ENCODE measurements at places on chromosomes 2 and 18. TPM values are rescaled to one million over a fixed set of nuclear protein-coding genes. Genes with fewer than 3 reads are reported as not detected.

- no peak for DNase-seq
Measured at GRCh38 chr2:238407566-238407965, 19.2 kb upstream of the ASB1 start.

GRCh38 chr18:45376193-45376592 lies 239.1 kb upstream of the SLC14A2 start:
- DNase-seq = no peak

- DNase-seq = no peak
Measured at GRCh38 chr18:26971409-26971808, 105.9 kb upstream of the AQP4 start.

DNA sequence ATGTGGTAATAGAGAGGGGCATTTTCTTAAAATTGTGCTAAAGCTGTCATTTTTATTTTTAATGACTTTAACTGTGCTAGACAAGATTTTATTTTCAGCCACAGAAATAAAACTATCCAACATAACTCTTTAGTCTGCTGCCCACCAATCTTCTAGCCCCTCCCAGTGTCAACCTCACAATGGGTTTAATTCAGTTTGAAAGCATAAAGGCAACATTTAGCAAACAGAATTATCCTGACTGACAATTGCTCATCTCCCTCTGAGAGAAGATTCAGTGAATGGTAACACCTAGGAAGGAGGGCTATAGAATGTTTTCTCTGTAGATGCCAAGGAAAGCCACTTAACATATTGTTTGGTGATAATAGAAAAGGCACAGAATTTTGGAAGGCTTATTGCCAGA lies 5.2 kb downstream of the ERMN start:
- DNase-seq = no peak

- DNase-seq = no peak
Measured at GRCh38 chr2:36801088-36801487, 104.6 kb downstream of the VIT start.

DNA sequence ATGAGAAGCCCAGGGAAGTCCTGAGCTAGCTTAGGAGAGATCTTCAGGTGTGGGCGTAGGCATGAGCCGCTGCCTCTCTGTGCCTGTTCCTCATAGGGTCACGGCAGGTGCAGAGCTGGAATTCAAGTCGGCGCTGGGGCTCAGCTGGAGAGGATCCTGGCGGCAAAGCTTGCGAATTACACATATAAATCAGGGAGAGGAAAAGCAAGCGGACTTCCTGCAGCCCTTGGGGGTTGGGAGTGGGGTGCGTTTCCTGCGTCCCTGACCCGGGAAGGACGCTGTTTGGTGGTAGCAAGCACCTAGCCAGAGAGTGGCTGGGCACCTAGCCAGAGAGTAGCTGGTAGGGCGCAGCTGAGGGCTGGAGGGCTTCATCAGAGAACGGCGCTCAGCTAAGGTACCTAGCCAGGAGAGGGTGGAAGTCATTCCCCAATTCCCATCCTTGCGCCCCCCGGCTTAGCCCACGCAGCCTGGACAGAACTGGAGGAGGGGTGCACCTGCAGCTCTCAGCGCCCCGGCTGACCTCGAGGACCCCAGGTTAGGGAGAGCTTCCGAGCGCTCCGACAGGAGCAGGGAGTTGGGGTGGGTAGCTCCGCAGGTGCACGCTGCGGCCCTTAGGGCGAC lies 459 bp upstream of the EFR3B start:
- no peak for DNase-seq

DNA sequence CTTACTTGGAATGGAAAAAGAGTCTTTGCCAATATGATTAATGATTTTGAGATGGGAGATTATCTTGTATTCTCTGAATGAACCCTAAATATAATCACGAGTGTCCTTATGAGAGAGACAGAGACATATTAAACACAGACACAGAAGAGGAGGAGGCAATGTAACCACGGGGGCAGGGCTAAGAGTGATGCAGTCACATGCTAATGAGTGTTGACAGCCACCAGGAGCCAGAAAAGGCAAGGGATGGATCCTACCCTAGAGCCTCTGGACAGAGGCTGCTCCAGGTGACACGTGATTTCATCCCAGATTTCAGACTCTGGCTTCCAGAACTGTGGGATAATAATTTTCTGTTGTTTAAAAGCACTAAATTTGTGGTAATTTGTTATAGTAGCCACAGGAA lies 679.6 kb downstream of the MBD2 start:
- no peak for DNase-seq

- no peak for DNase-seq
Measured at GRCh38 chr2:106189325-106189724, 4.8 kb downstream of the UXS1 start.

GRCh38 chr2:107992069-107992468 lies 5.7 kb downstream of the SLC5A7 start:
- DNase-seq = no peak

DNA sequence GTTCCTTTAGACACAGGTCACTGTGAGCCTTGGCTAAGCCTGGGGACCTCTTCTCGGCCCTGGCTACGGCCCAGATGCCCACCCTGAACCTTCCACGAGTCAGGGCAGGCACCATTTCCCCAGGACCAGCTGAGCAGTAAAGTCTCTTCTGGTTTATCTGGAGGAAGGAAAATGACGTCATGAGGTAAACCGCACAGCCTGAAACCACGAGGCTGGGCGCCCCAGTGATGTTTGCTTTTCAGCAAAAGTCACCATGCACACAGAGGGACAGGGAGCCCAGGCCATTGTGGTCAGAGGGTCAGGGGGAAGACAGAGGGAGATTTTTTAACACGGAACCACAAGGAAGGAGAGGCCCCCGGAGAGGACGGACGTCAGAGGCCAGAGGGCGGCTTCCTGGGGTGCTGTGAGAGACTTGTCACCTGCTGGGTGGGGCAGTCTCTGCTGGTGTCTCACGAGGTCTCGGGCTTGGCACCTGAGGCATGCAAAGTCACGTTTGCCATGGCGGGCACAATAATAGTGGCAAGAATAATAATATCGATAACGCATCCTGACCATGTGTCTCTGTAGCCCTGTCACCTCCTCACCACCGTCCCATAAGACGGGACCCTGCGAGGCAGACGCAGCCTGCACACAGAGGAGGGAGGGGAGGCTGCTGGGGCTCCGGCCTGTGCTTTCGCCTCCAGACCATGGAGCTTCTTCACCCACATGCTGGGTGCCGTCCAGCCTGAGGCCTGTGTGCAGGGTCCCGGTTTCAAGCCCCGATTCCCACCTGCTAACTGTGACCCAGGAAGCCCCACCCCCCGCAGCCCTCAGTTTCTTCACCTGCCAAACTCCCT lies 33.2 kb upstream of the FOSL2 start:
- peak; percentile 71 for DNase-seq

GRCh38 chr2:48272199-48272598 lies 257.8 kb upstream of the STON1 start:
- DNase-seq = no peak

DNA sequence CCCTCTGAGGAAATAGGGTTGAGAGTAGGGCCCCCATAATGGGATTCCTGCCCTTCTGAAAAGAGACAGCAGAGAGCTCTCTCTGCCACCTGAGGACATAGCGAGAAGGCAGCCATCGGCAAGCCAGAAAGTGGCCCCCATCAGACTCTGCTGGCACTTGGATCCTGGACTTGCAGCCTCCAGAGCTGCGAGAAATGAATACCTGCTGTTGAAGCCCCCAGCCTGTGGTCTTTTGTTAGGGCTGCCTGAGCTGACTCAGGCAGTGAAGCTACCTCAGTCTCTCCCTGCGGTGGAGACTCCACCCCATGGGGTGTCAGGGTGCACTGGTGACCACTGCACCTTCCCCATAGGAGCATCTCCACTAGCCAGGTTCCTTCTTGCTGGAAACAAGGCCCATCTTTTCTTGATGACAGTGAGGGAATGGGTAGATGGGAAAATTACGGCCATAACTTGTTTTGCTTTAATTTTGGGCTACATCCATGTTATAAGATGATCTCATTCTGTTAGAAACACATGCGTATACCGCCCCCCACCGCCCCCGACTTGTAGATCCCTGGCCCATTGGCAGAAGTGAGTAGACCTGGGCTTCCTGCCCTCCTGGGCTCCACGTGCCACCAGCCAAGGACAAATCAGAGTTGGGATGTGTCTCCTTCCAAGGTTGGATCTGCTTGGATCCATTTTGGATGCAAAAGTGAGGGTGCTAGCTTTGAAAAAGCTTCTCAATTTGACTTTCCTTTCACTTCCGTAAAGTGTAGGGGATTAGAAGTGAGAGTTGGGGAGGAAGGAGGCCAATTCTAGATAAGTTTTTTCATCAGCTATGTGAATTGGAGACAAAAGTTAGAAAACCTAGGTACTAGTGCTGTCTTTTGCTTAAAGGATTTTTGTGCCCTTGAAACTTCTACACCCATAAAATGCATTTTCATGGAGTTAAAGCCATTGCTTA lies 42.9 kb downstream of the NCK2 start:
- no peak for DNase-seq

GRCh38 chr2:40325116-40325515 lies 126.8 kb downstream of the SLC8A1 start:
- no peak for DNase-seq

- DNase-seq = no peak
Measured at GRCh38 chr2:129737660-129738527, 241.6 kb upstream of the RAB6C start.

DNA sequence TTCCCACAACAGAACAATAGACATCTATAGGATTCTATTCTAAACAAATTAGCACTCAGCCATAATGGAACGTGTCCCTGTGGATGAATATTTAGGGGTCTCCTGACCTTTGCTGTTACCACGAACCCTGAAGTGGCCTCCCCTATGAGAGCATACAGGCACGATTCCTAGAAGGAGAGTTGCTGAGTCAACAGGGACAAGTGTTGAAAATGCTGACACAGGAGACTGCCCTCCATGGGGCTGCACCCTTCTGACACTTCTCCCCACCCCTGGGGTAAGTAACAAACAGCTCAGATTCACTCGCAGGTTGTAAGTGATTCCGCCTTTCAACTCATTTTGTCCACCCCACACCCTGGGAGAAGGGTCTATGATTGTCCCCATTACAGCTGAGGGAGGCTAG lies 14.1 kb upstream of the STK25 start:
- DNase-seq = no peak

DNA sequence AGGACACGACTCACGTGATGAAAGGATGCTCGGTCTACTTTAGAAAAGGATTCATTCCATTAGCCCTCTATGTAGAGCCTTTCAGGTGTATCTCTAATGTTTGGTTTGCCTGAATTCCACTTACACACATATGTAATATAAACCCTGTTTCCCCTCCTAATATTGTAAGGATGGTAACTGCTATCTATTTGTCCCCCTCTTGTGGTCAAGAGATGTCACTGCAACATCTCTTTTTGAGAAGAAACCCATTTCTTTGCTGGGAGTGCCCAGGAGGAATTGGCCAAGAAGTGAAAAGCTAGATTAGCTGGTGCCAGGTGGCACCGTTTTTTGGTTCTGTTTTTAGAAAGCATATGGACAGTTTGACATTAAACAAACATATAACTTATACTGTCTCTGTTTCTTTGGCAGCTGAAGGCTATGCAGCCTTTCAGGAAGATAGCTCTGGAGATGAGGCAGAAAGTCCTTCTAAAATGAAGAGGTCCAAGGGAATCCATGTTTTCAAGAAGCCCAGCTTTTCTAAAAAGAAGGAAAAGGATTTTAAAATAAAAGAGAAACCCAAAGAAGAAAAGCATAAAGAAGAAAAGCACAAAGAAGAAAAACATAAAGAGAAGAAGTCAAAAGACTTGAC lies 41.2 kb downstream of the RALBP1 start:
- no peak for DNase-seq

GRCh38 chr2:48464264-48464795 lies 65.6 kb upstream of the STON1 start:
- DNase-seq = no peak

DNA sequence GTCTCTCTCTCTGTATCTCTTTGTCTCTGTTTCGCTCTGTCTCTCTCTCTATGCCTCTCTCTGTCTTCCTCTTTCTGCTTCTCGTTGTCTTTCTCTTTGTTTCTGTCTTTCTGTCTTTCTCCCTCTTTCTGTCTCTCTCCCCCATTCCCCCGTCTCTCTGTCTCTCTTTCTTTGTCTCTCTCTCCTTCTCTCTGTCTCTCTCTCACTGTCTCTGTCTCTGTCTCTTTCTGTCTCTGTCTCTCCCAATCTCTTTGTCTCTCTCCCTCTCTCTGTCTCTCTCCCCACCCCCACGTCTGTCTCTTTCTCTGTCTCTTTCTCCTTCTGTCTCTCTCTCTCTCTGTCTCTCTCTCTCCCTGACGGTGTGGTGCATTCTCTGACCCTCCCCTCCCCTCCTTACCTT lies 71.9 kb upstream of the ZNF516 start:
- no peak for DNase-seq

GRCh38 chr2:237860273-237860935 lies 981 bp downstream of the RAMP1 start:
- DNase-seq = no peak

DNA sequence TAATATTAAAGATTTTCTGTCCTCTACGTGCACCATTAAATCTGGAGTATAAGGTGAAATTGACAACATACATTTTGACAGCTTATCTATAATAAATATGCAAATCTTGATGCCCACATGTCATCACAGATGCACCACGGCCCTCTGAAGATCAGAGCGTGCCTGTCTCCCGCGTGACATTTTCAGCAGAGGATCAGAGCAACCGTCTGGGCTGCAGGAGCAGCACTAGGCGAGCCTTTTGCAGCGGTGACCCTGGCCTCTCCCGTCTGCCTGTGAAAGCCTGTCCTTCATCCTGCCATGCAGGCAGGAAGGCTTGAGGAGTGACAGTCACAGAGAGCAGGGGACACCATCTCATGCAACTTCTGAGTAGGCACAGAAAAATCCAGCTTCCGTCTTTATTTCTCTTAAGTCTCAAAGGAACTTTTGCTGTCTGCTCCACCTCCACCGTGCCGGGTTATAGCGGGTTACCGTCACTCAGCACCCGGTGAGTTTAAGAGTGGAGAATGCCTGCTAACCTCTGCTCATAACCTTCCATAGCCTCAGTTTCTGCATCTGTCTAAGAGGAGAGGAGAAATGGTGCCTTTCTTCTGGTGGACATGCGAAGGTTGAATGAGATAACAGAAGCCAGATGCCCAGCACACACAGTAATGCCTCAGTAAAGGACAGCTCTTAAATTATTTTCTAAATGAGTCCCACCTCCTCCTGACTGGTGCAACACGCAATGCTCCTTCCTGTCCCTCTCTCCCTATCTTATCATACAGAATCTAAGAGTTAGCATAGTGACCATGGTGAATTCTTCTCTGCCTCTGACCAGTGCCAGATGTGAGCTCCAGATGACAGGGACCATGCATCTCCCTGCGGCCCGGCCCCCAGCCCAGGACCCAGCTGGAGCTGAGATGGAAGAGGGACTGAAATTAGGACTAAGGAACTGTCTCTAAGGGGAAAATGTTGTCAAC lies 43.8 kb downstream of the CELF4 start:
- DNase-seq = no peak

Gene GCFC2
- total RNA-seq = 42.1 TPM

Gene GAREM2
- 2.4 TPM for total RNA-seq

Gene NT5C1B
- total RNA-seq = not detected

Gene TUBB8B
- total RNA-seq = not detected

Gene KCNJ13
- not detected for total RNA-seq

Gene ZAP70
- total RNA-seq = 186 TPM

Gene TTLL4
- total RNA-seq = 44.2 TPM

Gene AQP4
- 0.08 TPM for total RNA-seq

Gene SLC14A1
- total RNA-seq = 0.24 TPM

Gene MOGAT1
- total RNA-seq = not detected

Gene CCDC68
- total RNA-seq = not detected

Gene FER1L5
- total RNA-seq = not detected

Gene MALL
- total RNA-seq = 0.34 TPM

Gene CXCR1
- not detected for total RNA-seq
